ENCODE measurements at places on chromosomes 3 and 15. TPM values are rescaled to one million over a fixed set of nuclear protein-coding genes. Genes with fewer than 3 reads are reported as not detected.

GRCh38 chr3:170178651-170179050 lies 2.9 kb downstream of the PHC3 start:
- peak; percentile 22 for DNase-seq

DNA sequence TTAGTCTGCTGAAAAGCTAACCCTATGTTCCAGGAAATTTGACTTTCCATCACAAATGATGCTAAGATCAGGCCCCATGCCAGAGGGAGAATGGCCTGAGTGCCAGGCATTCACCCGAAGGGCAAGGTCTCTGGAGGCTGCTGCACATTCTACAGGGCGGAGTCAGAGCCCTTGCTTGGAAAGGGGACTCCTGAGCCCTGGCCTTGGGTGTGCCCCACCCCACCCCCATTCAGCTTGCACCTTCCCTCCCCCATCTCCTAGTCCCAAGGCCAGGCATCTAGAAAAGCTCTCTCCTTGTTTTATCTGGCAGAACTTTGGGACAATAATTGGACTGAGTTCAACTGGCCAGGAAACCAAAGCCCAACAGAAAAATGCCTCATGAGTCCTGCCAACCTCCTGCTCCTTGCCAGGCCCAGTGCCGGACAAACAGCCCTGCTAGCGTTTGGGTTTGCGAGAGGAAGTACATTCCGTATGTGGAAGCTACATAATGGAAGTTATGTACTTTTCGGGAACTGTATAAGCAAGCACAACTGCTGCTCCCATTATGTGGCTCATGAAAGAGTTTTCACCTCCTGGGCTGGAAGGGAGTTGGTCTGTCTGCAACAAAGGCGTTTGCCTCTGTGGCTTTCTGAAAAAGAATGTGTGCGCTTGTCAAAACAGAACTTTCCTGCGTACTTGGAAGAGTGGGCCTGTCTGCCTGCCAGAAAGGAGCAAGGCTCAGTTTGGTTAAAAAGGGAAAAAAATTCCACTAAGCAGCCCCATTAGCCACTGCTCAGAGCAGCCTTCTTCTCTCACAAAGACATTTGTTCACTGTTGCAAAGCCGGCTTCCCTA lies 321.5 kb upstream of the CTNNB1 start:
- DNase-seq = no peak

The CORO2B gene
- total RNA-seq = 0.07 TPM

DNA sequence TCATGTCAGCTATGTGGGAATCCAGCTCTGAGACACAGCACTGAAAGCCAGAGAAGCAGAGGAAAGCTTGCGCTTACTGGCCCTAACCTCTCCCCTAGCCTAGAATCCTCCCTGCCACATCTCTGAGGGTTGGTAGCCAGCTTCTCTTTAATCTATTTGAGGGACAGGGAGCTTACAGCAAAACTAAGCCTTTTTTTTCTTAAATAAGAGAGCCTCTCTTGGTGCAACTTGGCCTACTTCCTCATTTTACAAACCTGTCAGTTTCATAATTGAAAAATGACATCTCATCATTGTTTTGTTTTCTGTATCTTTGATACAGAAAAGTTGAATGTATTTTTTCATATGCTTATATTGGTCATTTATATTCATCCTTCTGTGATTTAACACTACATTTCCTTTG lies 193.9 kb downstream of the ZNF621 start:
- no peak for DNase-seq

DNA sequence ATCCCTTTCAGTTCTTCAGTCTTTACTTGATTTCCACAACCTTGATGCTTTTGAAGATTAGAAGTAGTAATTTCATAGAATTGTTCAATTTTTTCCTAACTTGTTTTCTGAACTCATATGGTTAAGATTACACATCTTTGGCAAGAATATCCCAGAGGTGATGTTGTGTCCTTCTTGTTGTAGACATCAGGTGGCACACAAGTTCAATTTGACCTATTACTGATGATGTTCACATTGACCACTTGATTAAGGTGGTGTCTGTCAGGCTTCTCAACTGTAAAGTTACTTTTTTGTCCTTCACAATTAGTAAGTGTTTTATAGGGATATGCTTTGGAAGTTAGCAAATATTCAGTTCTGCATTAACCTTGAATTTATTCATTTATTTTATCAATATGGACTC lies 34.6 kb upstream of the THRB start:
- no peak for DNase-seq

- DNase-seq = no peak
These were observed 187.1 kb downstream of the FMN1 start for GRCh38 chr15:33007303-33007855.

DNA sequence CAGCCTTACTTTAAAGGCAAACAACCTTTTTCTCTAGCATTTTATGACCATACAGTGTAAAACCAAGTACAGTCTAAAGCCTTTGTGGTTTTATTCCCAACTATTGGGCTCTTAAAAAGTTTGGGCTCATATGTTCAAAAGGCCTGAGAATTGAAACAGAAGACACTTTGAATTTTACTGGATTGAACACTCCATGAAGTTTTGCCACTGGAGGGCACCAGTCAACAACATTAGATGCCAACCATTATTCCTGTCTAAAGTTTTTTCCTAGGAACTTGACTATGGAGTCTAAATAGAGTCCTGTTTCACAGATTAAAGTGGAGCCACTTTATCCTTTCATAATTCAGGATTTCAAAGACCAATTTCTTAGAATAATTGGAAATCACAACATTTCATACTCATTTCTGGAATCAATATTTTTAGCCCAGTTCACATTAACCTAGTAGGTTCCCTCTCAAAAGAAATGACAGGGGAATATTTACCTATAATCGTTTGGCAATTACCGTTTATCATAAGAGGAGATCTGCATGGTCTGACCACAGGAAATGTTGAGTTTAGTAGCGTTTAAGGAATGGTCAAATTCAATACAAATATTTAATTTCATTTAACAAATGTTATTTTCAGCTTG lies 244.1 kb upstream of the PDZRN3 start:
- DNase-seq = no peak

DNA sequence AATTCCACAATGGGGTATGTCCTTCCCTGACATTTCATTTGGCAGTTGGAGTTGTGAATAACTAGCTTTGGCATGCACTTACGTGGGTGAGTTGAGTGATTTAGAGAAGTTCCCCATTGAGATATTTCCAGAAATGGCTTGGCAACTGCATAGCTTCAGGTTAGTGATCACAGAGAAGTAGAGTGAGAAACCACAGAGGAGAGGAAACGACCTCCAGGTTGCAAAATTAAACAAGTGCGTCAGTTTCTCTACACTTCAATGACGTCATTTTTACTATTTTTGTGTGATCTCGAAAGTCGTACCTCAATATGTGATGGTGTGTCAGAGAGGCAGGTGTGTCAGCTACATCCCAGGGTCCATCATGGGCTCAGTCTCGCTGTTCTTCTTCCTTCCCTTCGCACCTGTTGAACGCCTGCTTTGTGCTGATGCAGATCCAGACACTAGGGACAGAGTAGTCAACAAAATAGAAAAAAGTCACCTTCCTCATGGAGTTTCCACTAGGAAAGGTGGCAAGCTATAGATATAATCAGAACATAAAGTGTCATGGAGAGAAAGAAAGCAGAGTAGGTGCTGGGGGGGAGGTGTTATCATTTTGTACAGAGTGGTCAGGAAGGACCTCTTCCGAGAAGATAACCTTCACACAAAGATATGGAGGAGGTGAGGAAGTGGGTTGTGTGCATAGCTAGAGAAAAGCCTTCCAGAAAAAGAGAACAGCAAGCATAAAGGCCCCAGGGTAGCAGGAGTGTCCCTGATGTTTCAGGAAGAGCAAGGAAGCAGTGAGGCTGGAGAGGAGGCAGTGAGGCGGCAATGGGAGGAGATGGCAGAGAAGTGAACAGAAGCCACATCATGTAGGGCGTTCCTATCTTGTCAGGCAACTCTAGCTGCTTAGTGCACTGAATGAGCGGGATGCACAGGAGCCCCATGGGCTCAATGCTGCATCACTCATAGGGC lies 75.6 kb downstream of the MCTP2 start:
- no peak for DNase-seq

GRCh38 chr3:82376883-82377282 lies 615.4 kb upstream of the GBE1 start:
- no peak for DNase-seq

The EIF5A2 gene
- 12.4 TPM for total RNA-seq

- no peak for DNase-seq
These were observed 497 bp upstream of the RPLP1 start for GRCh38 chr15:69451951-69452691.

GRCh38 chr3:172347895-172348679 lies 100.2 kb downstream of the GHSR start:
- DNase-seq = no peak

The CTXND1 gene
- not detected for total RNA-seq

DNA sequence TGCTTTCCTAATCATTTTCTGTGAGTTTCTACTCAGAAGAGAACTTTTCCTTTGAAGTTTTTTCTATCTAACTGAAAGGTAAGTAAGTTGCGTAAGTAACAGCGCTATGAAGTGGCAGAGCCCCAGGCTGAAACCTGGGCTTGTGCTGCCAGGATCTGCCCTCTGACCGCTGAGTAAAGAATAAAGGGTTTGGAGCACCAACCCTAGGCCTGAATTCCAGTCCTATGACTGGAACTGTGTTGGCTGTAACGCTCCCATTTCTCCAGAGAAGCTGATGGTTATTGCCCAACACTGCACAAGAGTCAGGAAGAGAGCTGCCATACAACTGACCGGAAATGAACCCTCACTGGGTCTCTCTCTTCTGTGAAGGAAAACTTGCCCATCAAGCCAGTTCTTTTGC lies 87.0 kb downstream of the FOXB1 start:
- DNase-seq = no peak

DNA sequence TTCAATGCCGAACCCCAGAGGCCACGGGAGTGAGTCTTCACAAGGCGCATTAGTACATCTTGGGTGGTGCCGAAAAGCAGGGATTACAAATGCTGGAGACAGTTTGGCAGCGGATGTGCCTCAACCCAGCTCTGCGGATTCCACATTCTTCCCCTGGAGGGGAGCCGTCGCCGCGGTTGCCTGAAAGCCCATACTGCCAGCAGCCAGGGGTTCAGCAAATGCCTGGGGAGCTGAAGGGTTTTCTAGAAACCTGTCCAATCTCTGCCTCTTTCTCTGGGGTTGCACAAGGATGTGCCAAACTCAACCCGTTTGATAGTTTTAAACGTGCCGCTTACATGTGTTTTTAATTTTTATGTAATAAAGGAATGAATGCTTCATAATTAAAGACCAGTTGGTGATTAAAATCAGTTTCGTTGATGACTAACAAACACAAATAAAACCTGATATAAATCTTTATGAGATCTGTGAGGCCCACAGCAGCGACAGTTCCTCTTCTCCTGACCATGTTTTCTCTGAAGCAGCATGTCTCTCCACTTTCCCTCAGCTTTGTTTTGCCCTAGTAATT lies 74.6 kb upstream of the LEKR1 start:
- DNase-seq = no peak

- DNase-seq = no peak
These were observed 58.2 kb downstream of the HEG1 start for GRCh38 chr3:124997303-124998246.

The CASR gene
- not detected for total RNA-seq

GRCh38 chr15:81941479-81941878 lies 104.3 kb downstream of the MEX3B start:
- no peak for DNase-seq

- DNase-seq = no peak
These were observed 80.3 kb upstream of the FLNB start for GRCh38 chr3:57927916-57928315.

The ADCY5 gene
- total RNA-seq = not detected

DNA sequence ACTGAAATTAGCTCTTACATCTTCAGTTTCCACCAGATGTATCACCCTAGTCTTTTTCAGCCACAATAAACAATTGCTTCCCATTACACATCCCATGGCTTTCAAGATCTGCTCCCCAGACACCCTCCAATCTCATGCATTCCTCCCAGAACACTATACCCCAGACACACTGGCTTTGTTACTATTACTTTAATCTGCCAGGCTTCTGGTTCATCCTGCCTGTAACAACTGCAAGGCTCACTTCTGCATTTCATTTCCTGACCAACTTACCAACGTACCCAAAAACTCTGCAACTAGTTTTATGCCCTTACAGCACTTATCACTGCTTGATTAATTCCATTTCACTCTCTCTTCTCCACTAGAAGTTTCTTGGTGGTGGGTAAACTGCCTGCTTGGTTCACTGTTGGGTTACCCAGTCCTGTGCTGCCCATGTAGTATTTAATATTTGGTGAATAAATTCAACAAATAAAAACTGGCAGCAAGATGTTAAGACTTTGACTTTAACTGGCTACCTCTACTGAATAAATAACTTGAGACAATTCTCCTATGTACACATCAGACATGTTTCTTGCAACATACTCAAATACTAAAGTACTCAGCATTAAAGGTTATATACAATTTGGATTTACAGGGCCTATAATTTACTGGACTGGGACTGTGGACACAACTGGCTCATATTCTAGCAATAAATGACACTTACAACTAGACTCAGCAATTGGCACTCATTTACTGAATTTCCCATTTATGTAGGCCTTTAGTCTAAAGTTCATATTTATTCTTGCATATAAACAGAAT lies 2.7 kb downstream of the RPL22L1 start:
- no peak for DNase-seq

- DNase-seq = no peak
These were observed 9.2 kb downstream of the FYCO1 start for GRCh38 chr3:45986303-45986982.

The RAD51 gene
- 79.9 TPM for total RNA-seq

DNA sequence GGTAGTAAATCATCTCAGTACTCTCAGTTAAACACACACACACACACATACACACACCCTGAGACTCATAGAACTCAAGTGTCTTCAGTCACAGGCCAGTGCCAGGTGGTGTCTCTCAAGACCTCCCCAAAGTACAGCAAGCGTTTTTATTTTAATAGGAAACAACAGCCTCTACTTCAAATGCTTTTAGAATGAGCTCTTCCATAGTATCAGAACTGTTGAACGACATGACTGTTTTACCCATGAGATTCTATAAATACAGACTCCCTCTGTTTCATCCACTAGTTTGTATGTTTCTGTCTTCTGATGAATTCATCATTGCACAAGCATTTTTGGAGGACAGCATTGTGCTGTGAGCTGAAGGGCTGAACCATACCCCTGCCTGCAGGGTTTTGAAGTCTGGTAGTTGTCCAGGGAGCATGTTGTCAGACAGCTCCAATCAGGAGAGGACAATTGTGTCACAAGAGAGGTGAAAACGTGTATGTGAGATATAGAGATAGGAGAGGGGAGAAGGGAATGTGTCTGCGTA lies 201.0 kb upstream of the BCL6 start:
- no peak for DNase-seq

The EPHB3 gene
- total RNA-seq = not detected

The THAP10 gene
- 0.19 TPM for total RNA-seq

Data from activated naive CD4-positive, alpha-beta T cell treated with anti-CD3 and anti-CD28 coated beads, Interleukin-2, amount 50 U/mL, for 72 hours (primary cell).